ENCODE measurements at places on chromosomes 3 and 15. TPM values are rescaled to one million over a fixed set of nuclear protein-coding genes. Genes with fewer than 3 reads are reported as not detected.

The HIGD2B gene
- not detected for polyA plus RNA-seq

The GPR149 gene
- polyA plus RNA-seq: not detected

The TMC3 gene
- not detected for polyA plus RNA-seq

The ARHGEF26 gene
- 7.1 TPM for polyA plus RNA-seq

The SRGAP3 gene
- polyA plus RNA-seq: 3.3 TPM

The LYZL4 gene
- not detected for polyA plus RNA-seq

The GPR171 gene
- 0.52 TPM for polyA plus RNA-seq

The FETUB gene
- 3.3 TPM for polyA plus RNA-seq

The ONECUT1 gene
- polyA plus RNA-seq: not detected

The ERC2 gene
- 0.18 TPM for polyA plus RNA-seq

The OXTR gene
- 1.4 TPM for polyA plus RNA-seq

Measured in esophagus (tissue), 2 donors.